ENCODE measurements at places on chromosomes 1 and 21. TPM values are rescaled to one million over a fixed set of nuclear protein-coding genes. Genes with fewer than 3 reads are reported as not detected.

The FLVCR1 gene
- total RNA-seq: 9.2 TPM

The ARHGAP30 gene
- total RNA-seq: not detected

The ATF3 gene
- 0.95 TPM for total RNA-seq

The HES3 gene
- total RNA-seq: not detected

The TNNI3K gene
- 0.33 TPM for total RNA-seq

The KRTAP21-2 gene
- not detected for total RNA-seq

The CNKSR1 gene
- total RNA-seq: not detected

The AMY2B gene
- total RNA-seq: 2.9 TPM

The FCRL2 gene
- not detected for total RNA-seq

The SPRR1A gene
- total RNA-seq: not detected

The OR6N1 gene
- not detected for total RNA-seq

The ZNF496 gene
- 20.4 TPM for total RNA-seq

The CSMD2 gene
- total RNA-seq: under 0.01 TPM

The SEC22B gene
- 20.5 TPM for total RNA-seq

The TIAM1 gene
- 0.34 TPM for total RNA-seq

The SLC2A5 gene
- total RNA-seq: 0.17 TPM

The S100A3 gene
- 1.3 TPM for total RNA-seq

The DIRAS3 gene
- 0.54 TPM for total RNA-seq

The CRYAA gene
- total RNA-seq: not detected

The FCRLB gene
- 0.43 TPM for total RNA-seq
